Psoas muscle (tissue), 8 donors: ENCODE measurements at places on chromosomes 1 and 21. TPM values are rescaled to one million over a fixed set of nuclear protein-coding genes. Genes with fewer than 3 reads are reported as not detected.
A peak's percentile ranks its signal among the peaks of the same experiment; 100 is the strongest.

The PRELP gene
- total RNA-seq: 3.0 TPM

The TRIM45 gene
- 15.5 TPM for total RNA-seq

The TMPRSS2 gene
- not detected for total RNA-seq

GRCh38 chr1:171655746-171656116 lies 3.2 kb upstream of the MYOC start:
- peak overlapping the region; percentile 74 for H3K27ac ChIP-seq
- no peaks in the 10 kb centered on the region for H3K36me3 ChIP-seq
- H3K27me3 ChIP-seq: no peaks in the 10 kb centered on the region
- no peak for DNase-seq
- H3K4me1 ChIP-seq: peaks cover 25% of the 10 kb centered on the region
- peak overlapping the region; percentile 25 for H3K4me3 ChIP-seq

DNA sequence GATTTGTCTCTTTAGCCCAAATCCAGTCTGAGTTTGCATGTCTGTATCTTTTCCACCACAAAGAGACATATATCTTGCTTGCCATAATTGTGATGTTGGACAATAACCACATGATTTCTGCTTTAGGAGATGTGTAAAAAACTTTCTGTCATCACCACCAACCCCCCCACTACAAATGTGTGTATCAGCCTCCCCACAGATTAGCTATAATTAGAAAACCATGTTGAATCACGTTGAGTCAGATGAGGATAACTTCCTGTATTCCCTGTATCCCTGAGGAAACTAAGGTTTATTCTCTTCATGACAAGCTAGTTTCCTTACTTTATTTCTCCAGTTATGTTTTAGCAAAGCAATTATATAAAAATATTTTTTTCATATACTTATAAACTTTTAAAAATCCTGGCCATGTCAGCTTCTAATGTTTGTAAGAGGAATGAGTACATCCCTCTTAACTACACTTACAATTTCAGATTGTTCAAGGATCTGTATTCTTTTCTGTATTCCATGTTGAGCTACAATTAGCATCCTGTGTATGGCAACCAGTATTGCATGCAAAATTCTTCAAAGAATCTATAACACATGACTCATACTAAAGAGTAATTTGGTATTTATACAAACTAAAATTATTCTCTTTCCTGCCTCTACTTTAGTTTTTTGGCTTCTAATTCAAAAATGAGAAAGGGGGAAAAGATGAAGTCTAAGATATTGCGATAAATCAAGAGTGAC lies 143.0 kb downstream of the FMN2 start:
- no peaks in the 10 kb centered on the region for H3K4me1 ChIP-seq
- no peaks in the 10 kb centered on the region for H3K36me3 ChIP-seq
- H3K27ac ChIP-seq: no peak overlapping the region
- H3K27me3 ChIP-seq: no peaks in the 10 kb centered on the region

GRCh38 chr1:54380290-54380882 lies 25.8 kb downstream of the SSBP3 start:
- H3K4me3 ChIP-seq: peak overlapping the region; percentile 39
- no peaks in the 10 kb centered on the region for H3K36me3 ChIP-seq

GRCh38 chr1:39184354-39184818 lies 20.1 kb upstream of the MACF1 start:
- H3K27me3 ChIP-seq: no peaks in the 10 kb centered on the region
- H3K36me3 ChIP-seq: no peaks in the 10 kb centered on the region
- H3K4me1 ChIP-seq: peaks cover 42% of the 10 kb centered on the region
- H3K27ac ChIP-seq: peak overlapping the region; percentile 84
- DNase-seq: no peak

- no peak overlapping the region for H3K4me3 ChIP-seq
- DNase-seq: no peak
- no peaks in the 10 kb centered on the region for H3K27me3 ChIP-seq
- H3K4me1 ChIP-seq: peaks cover 5% of the 10 kb centered on the region
- no peak overlapping the region for H3K27ac ChIP-seq
- H3K36me3 ChIP-seq: no peaks in the 10 kb centered on the region
Measured at GRCh38 chr21:15895142-15896106, 165.6 kb downstream of the USP25 start.
